SW 1271 (cell line): ENCODE measurements at places on chromosomes 13 and 19.

- DNase-seq: no peak
These were observed at the start of gene NCAN for GRCh38 chr19:19211499-19212420. TSS of gene NCAN (plus strand) at chr19:19211958. CDS start at chr19:19216954, 4,996 bp downstream.

- peak; percentile 22 for DNase-seq
These were observed 1.3 kb downstream of the UBL3 start for GRCh38 chr13:29849071-29849631.

DNA sequence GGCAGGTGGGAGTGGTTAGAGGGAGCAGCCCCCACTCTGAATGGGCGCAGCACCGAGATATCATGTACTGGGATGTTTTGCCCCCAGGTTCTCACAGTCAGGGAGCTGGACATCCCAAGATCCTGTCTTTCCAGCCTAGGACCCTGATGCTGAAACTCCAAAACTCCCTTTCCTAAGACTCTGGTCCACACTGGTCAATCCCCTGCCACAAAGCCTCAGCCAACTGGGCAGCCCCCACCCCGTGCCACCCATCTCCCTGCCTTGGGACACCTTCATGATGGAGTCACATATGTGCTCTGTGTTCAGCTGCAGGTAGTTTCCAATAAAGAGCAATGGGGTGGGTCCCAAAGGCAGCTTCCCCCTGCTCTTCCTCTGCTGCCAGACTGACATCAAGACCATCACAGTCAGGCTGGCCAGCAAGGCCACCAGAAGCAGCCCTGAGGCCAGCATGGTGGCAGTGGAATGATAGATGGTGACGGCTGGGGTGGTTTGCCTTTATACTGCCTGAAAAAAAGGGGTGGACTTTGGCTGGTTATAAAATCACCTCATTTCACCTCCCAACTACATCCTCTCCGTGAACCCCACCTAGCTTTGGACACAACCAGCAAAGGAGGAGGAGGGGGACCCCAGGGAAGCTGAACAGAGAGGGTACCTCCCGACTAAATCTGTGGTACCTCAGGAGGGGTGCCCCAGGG lies 36.3 kb downstream of the CYP2B6 start:
- no peak for DNase-seq

DNA sequence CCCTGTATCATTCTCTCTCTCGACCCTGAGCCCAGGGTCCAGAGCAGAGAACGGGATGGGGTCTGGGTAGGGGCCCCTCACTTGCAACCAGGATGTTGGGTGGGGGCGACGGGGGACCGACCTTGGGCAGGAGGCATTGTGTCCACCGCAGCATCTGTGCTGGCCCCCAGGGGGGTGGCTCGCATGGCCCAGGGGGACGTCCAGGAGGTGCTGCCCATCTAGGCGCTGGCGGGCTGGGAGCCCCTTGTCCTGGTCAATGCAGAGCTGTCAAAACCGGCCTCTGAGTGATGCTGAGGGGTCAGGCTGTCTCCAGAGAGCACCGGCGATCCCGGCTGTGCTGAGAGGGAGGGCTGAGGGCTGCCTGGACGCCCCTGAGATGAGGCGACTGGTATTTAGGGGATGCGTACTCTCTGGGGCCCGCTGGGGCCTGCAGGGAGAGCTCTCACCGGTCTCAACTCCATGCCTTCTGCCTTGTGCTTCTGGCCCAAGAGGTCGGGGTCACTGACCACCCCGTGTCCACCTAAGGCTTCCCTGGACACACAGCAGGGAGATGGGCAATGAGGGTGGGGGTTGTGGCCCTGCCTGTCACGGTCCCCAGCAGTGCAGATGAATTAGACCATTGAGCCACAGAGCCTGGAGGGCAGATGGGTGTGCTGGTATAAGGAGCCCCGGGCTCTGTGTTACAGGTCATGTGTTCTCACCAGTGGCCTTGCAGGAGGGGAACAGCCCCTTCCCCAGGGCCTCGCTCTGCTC lies 8.6 kb downstream of the RPS9 start:
- no peak for DNase-seq

DNA sequence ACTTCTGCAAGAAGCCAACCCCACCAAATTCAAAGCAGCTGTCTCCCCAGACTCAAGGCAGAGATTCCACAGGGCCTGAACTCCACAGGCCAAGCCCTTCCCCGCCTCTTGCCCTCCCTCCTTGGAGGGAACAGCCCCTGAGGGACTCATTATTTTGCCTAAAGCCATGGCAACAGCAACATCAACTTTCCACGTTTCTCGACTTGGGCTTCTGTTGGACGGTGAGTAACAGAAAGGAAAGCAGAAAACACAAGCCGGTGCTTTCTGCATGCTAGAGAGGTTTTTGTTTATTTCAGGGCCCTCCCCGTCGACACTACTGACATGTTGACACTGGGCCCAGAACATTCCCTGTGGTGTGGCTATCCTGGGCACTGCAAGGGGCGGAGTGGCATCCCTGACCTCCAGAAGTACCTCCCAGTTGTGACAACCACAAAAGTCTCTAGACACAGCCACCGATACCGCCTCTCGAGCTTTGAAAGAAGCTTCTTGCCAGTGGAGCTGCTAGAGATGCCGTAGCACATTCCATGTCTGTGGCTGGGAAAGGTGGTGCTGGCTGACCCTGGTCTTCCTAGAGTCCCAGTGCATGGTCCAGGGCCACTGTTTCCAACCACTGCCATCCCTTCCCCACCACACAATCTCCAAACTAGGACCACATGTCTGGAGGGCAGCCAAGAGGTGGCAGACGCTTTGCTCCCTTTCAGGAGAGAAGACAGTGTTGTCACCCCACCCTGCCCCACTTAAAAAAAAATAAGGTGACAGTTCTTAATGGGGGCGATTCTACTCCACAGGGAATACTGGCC lies 12.8 kb downstream of the CAPS start:
- no peak for DNase-seq

GRCh38 chr13:98014766-98015165 lies 61.3 kb downstream of the IPO5 start:
- DNase-seq: peak; percentile 42

DNA sequence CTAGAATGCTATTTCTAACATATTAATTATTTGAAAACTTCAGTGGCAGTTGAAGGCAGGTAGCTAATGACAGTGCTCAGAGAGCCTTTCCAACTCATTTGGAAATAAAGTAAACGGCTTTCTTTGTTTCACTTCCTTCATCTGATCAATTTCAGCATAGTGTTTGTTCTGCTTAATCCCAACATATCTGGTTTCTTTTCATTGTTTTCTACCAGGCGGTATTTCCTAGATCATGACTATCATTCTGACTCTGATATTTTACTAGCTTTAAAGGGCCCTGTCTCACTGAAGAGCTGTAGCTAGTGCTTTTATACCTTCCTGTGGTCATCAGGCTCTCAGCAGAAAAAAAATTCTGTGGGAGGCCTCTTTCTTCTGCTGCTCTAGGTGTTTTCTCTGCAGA lies 178.6 kb downstream of the RBM26 start:
- no peak for DNase-seq

GRCh38 chr19:2270423-2271233 lies 11.3 kb downstream of the PEAK3 start:
- DNase-seq: peak; percentile 38

DNA sequence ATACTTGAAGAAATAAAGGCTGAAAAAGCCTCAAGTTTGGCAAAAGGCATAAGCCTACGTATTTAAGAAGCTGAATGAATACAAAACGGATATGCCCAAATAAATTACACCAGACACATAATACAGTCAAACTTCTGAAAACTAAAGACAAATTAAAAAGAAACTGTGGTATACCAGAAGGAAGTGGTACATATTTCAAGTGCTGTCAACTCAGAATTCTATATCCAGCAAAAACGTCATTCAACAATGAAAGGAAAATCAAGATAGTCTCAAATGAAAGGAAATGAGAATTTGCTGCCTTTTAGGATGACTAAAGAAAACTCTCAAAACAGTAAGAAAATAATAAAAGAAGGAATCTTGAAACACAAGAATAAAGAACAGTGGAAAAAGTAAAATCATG lies 69.5 kb downstream of the POLR1D start:
- no peak for DNase-seq

- DNase-seq: no peak
These were observed 182.8 kb downstream of the RGCC start for GRCh38 chr13:41639955-41640780.

- no peak for DNase-seq
These were observed 1034.7 kb downstream of the SLITRK1 start for GRCh38 chr13:82847595-82847994.

DNA sequence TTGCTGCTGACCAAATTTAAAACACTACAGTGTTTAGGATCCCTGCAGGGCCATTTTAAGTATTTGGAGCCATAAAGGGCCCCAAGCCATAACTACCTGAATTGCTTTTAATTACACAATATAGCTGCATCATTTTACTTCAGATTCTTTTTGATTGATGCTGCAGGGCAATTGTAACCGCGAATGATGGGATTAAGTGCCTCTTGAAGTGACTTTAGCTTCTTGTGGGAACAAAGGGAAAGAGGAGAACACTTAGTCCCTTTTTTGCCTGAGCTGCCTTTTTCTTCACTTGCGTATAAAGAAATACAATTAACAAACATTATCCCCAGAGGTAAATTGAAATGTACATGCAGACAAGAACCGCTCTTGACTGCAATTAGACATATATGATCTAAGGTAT lies 228.5 kb downstream of the ZIC5 start:
- DNase-seq: no peak

DNA sequence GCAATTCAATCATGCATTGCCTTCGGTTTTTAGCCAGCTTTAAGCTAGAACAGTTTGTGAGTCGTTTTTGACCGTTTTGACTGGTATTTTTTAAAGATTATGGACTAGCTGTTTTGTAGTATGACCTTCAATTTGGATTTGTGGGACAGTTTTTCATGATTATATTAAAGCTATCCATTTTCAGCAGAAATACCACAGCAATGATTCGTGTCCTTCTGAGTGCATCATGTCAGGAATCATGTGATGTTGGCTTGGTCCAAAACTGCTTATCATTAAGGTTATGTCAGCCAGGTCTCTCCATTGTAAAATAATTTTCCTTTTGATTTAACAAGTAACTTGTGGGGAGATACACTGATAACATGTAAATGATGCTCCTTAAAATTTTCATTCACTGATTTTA lies 229.0 kb downstream of the POSTN start:
- no peak for DNase-seq

- DNase-seq: no peak
These were observed 17.7 kb upstream of the POU4F1 start for GRCh38 chr13:78620936-78621470.

DNA sequence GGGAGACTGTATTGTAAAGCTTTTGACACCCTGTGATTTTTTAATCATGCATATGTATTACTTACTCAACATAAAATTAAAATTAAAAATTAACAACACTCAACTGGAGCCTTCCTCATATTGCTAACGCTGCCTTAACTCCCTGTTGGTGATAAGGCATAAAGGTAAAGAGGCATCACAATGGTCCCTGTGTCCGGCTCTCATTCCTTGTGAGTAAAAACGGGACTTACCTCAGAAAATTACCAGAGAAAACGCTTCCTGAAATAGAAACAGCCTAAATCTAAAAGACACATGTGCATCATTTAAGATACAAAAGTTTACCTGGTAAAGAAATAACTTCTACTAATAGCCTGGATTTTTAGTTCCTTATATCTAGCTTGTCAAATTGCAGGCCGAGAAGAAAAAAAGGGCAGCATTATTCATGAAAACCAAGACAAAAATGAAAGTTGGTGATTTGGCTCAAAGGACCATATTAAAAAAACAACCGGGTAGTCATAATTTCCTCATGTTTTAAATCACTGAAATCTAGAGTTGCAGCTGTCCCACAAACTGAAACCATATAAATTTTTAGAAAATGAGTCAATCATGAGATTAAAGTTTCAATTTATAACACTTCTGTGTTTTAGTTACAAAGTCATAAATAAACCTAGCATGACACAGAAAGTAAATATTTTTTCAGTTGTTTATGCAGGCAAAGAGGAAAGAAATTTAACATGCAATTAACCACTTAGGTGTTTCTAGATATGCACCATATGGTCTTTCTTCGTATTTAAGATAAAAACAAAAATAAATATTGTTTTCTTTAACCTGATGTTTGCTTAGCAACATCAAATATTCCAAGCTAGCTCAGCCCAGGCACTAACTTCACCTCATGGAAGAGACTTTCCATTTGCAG lies 94.7 kb downstream of the MIPEP start:
- no peak for DNase-seq

DNA sequence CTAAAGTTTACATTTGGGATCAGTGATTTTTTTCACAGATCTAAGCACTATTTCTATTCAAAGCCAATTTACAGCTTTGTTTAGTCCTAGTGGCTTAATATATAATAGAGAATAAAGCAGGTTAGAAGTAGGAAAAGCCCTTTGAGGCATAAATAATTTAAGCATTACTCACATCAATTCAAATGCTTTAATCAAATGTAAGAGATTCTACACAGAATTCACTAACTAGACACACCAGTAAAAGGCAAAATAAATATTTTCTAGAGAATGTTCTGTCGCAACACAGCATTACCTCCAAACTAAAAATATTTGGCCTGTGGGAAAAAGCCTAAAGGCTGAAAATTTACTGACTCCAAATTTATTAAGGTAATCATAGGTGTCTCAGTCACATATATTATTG lies 31.3 kb downstream of the KCTD12 start:
- peak; percentile 8 for DNase-seq

GRCh38 chr13:34459856-34460255 lies 482.2 kb upstream of the NBEA start:
- no peak for DNase-seq

- no peak for DNase-seq
These were observed 152.4 kb upstream of the TSHZ3 start for GRCh38 chr19:31501427-31502195.

DNA sequence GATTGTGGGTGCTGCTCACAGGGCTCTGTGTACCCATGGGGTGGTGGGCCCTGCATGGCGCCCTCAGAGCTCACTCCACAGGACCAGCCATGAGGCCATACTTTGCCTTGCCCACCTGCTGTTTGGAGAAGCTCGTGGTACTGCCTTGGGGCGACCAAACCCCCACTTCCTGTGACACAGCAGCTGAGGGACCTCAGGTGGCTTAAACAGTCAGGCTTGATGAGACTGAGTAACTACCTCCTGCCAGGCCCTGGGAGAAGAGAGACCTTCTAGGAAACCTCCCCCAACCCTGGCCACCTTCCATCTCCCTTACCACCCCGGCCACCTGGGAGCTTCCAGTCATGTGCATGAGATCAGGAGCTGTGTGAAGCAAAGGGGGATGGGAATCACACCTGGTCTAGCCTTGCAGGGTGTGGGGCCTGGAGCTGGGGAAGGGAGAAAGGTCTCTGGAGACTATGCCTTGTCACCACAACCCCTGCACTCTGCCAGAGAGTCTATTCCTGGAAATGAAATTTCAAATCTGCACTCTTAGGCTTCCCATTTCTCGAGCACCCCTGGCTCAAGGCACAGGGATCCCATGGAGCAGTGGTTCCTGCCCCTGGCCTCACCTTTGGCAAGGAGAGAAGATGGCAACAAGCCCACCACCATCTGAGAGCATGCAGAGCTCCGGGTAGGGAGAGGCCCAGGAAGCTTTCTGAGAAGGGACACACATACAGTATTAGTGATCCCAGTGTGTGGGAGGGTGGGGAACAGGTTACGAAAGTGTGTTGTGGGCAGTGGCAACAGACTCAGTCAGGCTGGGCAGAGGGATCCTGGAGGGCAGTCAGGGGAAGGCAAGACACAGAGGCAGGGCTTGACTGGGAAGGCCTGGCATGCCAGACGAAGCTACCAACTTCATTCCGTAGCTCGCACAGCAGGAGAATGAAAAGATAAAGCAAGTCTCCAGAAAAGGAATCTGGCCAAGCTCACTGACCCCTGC lies 125.0 kb downstream of the URI1 start:
- no peak for DNase-seq

- DNase-seq: no peak
These were observed 26.8 kb downstream of the RASA3 start for GRCh38 chr13:114105521-114106225.

- DNase-seq: no peak
These were observed 16.6 kb upstream of the SHKBP1 start for GRCh38 chr19:40560092-40560507.

- DNase-seq: no peak
These were observed 41.1 kb upstream of the RGCC start for GRCh38 chr13:41416276-41416675.
